H4 (cell line): ENCODE measurements at places on chromosomes 7 and 10. TPM values are rescaled to one million over a fixed set of nuclear protein-coding genes. Genes with fewer than 3 reads are reported as not detected.

CTAGE8 gene
- 0.16 and 0.17 TPM in 2 replicates for total RNA-seq

STK31 gene
- 0.56 TPM in 1 of 2 replicates, not detected in the other for total RNA-seq

OPN4 gene
- total RNA-seq, result 0.02 and 0.35 TPM in 2 replicates

IL6 gene
- total RNA-seq, result 5.1 and 6.7 TPM in 2 replicates

DNA sequence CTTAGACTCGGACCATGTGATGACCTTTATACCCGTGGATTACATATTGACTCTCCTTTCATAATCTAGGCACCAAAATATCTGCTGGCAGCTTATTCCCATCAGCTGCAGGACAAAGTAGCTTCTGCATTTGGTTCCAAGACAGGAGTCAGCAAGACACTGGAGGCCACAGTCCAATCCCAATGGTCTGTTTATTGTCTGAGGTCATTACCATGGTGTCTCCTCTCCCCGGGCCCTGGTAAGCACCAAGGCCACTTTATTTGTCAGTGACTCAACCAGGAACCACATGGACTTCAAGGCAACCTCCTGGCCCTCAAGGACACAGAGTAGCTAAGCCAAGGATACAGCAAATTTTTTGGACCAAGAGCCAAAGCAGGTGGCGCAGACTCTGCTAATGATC lies 36.1 kb downstream of the KCNMA1 start:
- DNase-seq, result no peak

GRCh38 chr10:72782649-72783330 lies 90.8 kb downstream of the MCU start:
- DNase-seq, result no peak

DNA sequence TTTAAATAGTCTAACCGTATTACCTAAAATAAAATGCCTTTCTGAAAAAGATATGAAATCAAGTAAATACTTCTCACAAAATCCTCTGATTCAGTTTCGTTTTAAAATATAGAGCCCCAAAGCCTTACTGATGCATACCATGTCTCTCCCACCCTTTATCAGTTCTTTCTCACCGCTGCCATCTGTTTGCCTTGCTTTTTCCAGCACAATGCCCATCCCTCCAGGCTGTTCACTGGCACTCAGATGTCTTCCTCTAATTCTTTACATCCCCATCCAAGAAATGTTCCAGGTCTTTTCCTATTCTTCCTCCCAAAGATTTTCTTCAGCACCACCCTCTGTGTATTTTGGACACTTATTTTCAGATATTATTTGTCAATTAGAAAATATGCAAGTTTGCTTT lies 116.5 kb upstream of the LRRN3 start:
- no peak for DNase-seq

GRCh38 chr7:23545493-23545892 lies 13.7 kb upstream of the TRA2A start:
- no peak for DNase-seq

GRCh38 chr10:86870679-86871078 lies 86.7 kb downstream of the MMRN2 start:
- no peak for DNase-seq

DNA sequence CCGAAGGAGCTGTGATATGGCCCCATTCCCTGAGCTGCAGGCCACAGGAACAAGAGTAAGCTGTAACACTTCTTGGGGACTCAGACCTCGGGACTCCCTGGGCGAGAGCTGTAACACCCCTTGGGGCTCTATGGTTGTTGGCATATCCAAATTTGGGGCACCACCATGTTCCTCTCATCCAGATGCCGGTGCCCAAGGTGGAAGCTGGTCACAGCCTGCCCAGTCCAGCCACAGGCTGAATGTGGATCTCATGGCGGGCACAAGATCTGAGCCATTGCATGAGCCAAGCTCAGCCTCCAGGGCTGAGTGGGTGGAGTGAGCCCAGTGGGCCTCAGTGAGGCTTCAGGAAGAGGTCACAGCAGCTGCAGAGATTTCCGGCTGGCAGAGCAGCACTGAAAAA lies 78.9 kb downstream of the TMEM106B start:
- no peak for DNase-seq

- no peak for DNase-seq
Measured at GRCh38 chr10:74332398-74332797, 181.4 kb downstream of the ADK start.

- no peak for DNase-seq
Measured at GRCh38 chr7:33805630-33806233, 99.6 kb upstream of the BMPER start.
